ENCODE measurements at places on chromosomes 1 and 21. TPM values are rescaled to one million over a fixed set of nuclear protein-coding genes. Genes with fewer than 3 reads are reported as not detected.

- no peak for DNase-seq
Observed at GRCh38 chr21:42374457-42374856, 8.1 kb upstream of the TFF1 start.

DNA sequence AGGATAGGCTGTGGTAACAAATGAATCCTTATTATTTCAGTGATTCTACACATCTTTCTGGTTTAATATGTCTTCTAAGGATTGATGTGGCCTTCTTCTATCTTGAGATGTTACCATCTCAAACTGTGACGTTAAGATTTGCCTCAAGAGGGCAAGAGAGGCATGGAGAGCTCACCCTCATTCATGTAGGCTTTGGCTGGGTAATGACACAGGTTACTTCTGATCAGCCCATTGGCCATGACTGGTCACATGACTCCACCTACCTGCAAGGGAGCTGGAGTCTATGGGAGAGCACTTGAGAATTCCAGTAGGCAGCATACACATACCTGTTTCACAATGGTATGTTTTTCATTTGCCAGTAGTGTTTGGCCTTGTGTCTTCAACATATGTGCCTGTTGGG, 30.0 kb downstream of the CACHD1 start:
- DNase-seq, result no peak

GRCh38 chr1:25113086-25113485, 119.2 kb downstream of the SYF2 start:
- no peak for DNase-seq

The CELA3B gene
- polyA plus RNA-seq, result 0.36 TPM

The KCND3 gene
- 1.3 TPM for polyA plus RNA-seq

Measured in renal pelvis (tissue), 12 donors.